ENCODE measurements at places on chromosomes 6 and 20.

DNA sequence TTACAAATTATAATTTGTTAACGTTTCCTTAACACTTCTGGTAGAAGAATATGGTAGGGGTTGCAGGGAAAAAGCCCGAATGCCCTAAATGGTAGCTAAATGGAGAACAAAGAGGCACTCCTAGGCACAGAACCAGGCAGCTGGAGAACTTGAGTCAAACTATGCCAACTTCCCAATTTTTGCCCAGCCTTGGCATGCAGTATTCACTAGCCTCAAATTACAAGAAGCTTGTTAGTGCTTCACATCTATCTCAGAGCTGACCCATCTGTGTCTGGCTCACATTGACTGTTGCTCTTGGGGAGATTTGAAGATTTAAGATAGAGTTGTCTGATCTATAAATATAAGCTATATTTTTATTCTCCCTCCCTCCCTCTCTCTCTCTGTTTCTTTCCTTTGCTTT, 19.4 kb upstream of the LRFN2 start:
- DNase-seq, result no peak

DNA sequence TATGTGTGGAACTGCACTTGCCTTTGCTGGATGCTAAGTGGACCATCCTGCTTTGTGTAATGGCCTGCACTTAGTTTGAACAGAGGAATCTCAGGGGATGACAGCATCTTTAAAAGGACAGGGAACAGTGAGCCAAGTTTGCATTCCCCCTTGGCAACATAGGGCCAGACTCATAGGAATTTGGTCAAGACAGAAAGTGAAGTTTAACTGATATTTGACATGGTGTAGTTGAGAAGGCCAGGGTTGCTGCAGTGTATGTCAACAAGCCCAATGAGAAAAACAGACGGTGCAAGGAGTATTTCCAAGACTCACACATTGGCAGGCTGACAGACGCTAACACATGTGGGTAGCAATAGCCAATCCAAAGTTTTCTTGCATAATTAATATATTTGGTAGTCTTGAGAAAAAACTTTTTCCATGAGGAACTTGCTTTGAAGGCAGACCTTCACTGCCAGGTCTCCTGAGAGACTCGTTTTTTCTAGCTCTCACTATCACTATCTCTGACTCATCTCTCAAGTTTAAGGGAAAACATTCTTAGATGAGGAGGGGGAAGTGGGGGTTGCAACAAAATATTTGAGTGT, 213.8 kb downstream of the IBTK start:
- no peak for DNase-seq

DNA sequence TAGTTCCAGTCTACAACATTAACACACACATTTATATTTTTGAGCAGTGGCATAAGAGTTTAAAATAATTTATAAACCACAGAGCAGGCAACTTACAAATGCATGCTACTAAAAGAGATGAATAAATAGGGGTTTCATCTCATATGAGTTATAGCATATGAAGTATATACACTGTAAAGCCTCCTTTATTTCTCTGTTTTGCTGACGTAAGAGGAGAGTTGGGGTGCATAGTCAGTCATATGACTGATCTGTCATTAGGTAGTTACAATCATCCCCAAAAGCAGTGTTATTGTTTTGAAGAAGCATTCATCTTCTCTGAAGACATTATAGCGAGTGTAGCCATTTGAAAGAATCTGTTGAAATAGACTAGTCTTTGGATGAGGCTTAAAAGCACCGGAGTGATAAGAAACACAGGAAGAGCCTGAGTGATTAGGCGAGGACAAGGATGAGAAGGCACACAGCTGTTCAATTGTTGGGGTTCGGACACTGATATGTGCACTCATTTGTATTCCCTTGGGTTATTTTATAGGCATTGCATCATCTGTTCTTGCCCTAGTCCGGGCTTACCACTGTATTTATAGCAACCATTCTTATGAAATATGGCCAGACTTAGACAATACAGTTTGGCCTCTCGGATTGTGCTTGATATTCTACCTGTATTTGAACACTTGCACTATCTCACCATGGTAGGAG, 325.7 kb downstream of the SAMD5 start:
- no peak for DNase-seq

- DNase-seq, result peak; percentile 44
Measured at GRCh38 chr20:44392776-44393607, 37.5 kb downstream of the HNF4A start.

GRCh38 chr6:149054559-149055194, 262.8 kb upstream of the TAB2 start:
- no peak for DNase-seq

DNA sequence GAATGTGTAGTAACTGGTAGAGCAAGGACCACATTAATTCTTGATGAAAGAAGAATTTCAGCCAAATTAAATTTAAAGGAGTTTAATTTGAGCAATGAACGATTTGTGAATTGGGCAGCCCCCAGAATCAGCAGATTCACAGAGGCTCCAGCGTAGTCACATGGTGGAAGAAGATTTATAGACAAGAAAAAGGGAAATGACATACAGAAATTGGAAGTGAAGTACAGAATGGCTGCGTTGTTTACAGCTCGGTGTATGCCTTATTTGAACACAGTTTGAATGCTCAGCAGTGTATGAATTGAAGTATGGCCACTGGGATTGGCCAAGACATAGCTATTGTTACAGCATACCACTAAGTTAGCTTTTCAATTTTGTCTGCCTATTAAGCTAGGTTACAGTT, 173.6 kb upstream of the ARG1 start:
- DNase-seq, result no peak

- DNase-seq, result no peak
Measured at GRCh38 chr20:21710341-21710740, 4.9 kb downstream of the PAX1 start.

DNA sequence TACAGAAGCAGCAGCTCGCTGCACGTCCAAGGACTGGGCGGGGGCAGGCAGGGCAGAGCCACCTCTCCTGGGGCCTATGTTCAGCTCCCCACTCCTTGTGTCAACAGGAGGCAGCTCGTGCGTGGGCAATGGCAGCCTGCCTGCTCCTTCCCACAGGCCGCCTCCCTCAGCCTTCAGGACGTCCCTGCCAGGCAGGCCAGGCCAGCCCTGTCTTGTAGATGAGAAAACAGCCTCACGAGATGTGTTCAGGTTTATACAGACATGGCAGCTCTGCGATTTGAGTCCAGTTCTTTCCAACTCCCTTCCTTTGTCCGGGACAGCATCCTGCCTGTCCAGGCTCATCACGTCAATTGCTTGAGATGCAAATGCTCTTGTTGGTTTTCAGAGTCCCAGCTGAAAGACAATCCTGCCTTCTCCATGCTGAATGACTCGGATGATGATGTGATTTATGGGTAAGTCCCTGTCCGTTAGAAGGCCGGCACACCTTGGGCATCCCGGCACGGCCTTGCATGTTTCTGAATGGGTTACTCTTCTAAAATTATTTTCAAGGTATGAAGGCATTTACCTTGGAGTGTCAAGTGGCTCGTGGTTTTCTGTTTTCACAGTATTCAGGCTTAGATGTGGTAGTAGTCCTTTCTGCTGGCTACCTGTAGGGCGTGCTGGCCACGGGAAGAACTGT, 13.5 kb downstream of the DYNLT1 start:
- peak; percentile 29 for DNase-seq

DNA sequence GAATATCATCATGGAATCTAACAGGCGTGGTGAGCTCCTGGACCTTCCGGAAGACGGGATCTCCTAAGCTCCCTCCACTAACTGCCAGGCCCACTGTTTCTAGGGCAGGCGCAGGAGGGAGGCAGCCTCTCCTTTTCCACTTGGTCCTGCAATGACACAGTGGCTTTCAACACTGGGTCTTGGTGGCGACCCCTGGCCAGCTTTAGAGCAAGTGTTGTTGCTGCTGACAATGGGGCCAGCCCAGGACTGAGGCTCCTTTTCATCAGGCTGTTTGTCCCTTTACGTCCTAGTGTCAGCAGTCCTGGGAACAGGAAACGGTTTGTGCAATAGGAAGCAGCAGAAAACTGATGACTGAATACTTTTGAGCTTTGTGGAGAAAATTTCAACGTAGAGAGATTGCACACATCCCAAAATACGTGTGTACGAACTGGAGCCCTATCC, 9.7 kb upstream of the QKI start:
- DNase-seq, result no peak

- DNase-seq, result no peak
Measured at GRCh38 chr6:155980014-155980767, 524.6 kb upstream of the NOX3 start.

GRCh38 chr20:43194137-43194536, 4.4 kb upstream of the PTPRT start:
- no peak for DNase-seq

- no peak for DNase-seq
Measured at GRCh38 chr6:53244958-53245357, 96.3 kb upstream of the GCM1 start.

Data from HT-29 (cell line).